ENCODE measurements at places on chromosomes 4 and X.
A peak's percentile ranks its signal among the peaks of the same experiment; 100 is the strongest.

- no peak for DNase-seq
Measured at GRCh38 chrX:150360331-150360730, 2.8 kb upstream of the MAMLD1 start.

- peak; percentile 9 for DNase-seq
Measured at GRCh38 chr4:24032371-24032989, 142.6 kb upstream of the PPARGC1A start.

DNA sequence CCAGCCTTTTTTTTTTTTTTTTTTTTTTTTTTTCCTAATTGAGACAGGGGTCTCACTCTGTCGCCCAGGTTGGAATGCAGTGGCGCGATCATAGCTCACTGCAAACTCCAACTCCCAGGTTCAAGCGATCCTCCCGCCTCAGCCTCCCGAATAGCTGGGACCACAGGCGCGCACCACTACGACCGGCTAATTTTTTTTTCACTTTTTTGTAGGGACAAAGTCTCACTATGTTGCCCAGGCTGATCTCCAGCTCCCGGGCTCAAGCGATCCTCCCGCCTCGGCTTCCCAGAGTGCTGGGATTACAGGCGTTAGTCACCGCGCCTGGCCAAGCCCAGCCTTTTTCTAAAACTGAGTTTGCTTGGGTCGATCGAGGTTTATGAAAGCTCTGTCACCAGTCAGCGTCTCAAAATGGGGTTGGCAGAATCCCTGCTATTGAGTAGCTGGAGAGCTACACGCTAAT, 1.3 kb upstream of the OTUD5 start:
- peak; percentile 64 for DNase-seq

- DNase-seq, result peak; percentile 38
Measured at GRCh38 chrX:40663880-40664630, 16.7 kb upstream of the CXorf38 start.

Measured in fibroblast of gingiva (primary cell).